GM23338 (cell line): ENCODE measurements at places on chromosomes 4 and X.
A peak's percentile ranks its signal among the peaks of the same experiment; 100 is the strongest.

DNA sequence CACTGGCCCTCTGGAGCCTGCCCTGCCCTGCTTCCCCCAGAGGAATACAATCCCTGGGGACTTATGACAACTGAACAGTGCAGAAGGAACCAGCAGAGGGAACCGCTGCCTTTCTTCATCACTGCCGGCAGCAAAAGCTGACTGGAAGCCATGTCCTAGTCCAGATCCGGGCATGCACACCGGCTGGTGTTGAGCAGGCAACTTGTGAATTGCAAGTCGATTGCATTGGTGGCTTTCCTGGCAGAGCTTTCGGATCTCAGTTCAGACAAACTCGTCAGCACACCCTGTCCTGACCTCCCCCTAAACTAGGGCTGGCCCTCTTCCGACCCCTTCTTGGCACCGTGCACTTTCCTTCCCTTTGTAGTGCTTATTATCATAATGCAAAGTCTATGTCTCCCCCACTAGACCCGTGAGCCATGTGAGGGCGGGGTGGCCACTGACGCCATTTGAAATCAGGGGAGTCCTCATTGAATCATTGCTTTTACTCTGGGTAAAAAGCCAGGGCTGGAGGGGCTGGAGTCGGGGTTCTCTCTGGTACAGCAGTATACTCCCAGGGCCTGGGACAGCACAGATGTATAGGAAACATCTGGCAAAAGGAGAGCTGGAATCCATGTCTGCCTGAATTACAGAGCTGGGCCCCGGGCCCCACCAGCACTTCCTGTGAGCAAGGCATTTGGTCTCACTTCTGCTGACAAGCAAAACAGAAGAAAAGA lies 1.8 kb downstream of the ARHGAP4 start:
- peak; percentile 41 for DNase-seq

DNA sequence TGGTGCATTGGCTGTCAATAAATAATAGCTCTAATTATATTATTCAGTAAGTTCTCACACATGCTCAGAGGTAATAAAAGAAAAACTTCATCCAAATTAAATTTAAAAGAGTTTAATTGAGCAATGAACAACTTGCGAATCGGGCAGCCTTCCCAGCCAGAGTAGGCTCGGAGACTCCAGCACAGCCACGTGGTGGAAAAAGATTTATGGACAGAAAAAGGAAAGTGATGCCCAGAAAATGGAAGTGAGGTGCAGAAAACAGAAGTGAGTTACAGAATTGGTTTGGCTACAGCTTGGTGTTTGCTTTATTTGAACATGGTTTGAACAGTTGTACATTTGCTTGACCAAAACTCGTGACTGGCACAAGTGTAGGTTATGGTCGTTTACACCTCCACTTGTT lies 13.6 kb upstream of the BOD1L1 start:
- DNase-seq, result no peak

GRCh38 chrX:154719132-154719675 lies 31.7 kb downstream of the GAB3 start:
- no peak for DNase-seq

GRCh38 chrX:20393944-20394343 lies 127.2 kb upstream of the RPS6KA3 start:
- DNase-seq, result no peak

- DNase-seq, result peak; percentile 37
Observed at GRCh38 chr4:68079928-68080327, 49.7 kb downstream of the TMPRSS11F start.

DNA sequence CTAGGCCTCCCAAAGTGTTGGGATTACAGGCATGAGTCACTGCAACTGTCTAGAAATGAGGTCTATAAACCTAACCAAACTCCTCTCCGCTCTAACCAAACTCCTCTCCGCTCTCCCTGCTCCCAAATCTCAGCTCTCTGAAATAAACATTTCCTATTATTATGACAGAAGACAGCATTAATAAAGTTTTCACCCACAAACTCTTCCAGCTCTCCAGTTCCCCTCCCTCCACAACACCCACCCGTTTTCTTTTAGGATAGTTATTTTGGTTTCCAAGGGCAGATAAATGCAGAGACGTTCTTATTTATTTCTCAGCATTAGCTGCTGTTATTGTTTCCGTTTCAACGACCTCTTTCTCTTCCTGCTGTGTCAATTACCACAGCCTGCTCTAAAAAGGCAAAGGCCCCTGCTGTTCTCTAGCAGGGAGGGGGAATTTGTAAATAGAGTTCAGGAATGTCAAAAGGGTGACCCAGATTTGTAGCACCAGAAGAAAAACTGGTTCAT lies 13.3 kb upstream of the SCD5 start:
- DNase-seq, result peak; percentile 73

DNA sequence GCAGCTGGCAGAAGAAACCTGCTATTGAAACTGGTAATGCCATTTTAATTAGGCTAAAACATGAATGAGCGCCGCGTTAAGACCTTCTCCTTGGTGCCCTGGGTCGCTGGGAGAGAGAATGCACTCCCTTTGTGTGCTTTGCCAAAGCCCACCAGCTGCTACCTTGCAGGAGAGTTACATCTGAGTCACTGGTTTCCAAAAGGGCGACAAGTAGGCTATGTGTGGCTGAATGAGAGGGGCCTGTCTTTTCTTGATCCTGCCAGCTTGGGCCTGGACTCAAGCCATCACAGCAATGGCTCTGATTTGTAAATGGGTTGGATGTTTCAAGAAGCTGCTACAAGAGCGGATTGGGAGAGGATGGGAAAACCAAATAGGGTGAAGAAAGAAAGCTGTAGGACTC lies 81.5 kb downstream of the NHS start:
- no peak for DNase-seq

DNA sequence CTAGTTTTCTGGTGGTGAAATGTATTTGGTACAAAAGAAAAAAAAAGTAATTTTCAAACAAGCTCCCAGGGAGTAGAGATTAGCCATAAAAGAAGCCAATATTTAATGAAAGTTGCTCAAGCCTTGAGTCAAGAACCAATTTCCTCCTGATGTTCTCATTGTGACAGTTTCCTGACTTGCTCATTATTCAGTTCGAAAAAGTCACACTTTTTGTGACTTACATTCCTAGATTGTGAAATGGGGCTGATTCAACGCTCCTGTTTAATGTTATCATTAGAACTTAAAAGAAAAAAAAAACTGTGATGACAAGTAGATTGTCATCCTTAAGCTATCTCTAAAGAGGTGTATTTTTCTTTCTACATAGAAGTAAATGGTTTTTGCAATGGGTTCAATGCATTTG lies 122.6 kb upstream of the BMPR1B start:
- DNase-seq, result no peak

- peak; percentile 69 for DNase-seq
Observed at GRCh38 chrX:111270339-111270738, at the start of gene CAPN6. Gene CAPN6 (minus strand): TSS chrX:111270483. CDS start chrX:111263936, 6,547 bp downstream.

- no peak for DNase-seq
Observed at GRCh38 chrX:129590596-129590995, 50.5 kb downstream of the OCRL start.

- DNase-seq, result no peak
Observed at GRCh38 chr4:87570290-87570805, 38.0 kb upstream of the DSPP start.

DNA sequence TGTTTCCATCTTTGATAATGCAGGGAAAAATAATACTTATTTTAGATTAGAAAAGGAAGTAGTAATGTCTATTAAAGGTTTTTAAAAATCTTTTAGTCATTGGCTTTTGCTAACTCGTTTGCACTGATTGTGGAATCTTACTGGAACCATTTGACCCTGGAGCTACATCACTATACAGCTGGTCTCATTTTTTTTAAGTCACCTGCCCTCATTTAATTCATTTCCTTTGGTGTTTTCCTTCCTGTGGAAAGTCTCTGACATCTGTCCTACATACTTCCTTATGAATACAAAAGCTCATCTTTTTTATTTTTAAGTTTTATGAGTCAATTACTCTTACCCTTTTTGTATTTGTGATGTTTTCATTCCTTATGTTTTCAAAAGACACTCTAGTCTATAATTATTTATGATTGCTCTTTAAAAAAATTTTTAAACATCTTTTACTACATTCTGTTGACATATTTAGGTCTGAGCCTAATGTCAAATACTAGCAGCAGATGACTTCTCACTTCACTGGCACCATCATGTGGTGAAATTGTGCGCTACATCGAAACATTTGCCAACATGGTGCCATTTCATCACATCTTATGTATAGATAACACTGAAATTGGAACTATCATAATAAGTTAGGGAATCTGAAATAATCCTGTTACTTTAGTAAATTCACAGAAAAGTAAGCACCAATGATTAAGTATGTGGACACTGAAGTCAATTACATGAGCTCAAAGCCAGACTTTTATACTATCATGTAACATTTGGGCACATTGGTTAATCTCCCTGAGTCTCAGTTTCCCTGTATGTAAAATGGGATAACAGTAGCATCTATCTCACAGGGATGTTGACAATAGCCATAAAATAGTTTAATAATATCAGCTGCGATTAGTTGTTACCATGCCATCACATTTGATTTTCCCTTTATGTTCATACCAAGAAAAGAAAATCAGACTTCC lies 9.4 kb upstream of the MMAA start:
- DNase-seq, result peak; percentile 78

DNA sequence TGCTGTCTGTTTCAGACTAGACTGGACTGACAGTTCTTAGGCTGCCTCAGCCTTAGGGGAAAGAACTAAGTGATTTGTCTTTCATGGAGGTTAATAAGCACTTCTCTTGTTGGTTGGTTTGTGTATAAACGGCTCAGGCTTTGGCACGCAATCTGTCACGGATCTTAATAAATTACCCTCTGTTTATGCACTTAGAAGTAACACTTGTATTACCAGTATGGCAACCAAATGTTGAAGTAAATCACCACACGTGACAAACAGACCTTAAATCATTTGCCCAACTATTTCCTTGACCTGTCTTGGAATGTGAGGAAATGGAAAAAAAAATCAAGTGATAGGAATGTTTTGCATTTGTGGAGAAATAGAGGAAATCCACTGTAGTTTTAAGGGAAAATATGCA lies 69.9 kb downstream of the TEX13A start:
- DNase-seq, result no peak

DNA sequence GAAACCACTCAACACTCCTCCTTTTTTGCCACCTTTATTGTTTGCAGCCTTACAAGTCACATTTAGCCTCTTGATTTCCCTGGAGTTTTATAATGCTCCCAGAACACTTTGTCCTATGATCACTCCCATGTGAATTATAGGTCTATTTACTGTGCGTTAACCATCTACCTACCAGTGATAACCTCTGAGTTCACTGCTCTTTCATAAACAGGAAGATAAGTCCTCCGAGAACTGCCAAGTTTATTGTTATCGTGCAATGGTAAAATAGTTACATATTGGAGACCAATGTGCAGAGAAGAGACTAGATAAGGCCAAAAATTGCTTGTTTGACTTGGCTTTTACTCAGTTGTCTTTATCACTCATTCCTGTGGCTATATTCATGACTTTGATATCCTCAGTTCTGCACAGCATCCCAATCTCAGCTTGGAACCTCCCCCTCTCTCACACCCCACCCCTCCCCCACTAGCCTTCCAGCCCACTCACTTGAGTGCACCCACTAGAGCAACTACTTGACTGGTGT lies 12.9 kb upstream of the NUDT9 start:
- no peak for DNase-seq

GRCh38 chr4:78311306-78311705 lies 240.3 kb upstream of the ANXA3 start:
- DNase-seq, result peak; percentile 75

DNA sequence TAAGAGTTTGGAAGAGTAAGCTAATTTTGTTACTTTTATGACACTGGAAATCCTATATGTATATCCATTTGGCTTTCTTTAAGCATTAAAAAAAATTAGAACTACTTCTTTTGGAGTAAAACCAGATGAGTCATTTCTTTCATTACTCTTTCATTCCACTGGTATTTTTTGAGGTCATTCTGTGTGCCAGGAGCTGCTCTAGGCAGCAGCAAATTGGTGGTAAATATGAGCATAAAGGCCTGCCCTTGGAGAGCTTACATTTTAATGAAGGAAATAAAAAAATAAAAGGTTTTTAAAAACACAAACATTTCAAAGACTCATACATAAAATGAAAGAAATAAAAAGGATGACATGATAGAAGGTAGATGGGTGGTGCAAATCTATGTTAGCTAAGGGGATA lies 37.4 kb downstream of the MID1 start:
- DNase-seq, result no peak

- peak; percentile 4 for DNase-seq
Observed at GRCh38 chrX:52353838-52354237, 15.0 kb upstream of the XAGE2 start.

DNA sequence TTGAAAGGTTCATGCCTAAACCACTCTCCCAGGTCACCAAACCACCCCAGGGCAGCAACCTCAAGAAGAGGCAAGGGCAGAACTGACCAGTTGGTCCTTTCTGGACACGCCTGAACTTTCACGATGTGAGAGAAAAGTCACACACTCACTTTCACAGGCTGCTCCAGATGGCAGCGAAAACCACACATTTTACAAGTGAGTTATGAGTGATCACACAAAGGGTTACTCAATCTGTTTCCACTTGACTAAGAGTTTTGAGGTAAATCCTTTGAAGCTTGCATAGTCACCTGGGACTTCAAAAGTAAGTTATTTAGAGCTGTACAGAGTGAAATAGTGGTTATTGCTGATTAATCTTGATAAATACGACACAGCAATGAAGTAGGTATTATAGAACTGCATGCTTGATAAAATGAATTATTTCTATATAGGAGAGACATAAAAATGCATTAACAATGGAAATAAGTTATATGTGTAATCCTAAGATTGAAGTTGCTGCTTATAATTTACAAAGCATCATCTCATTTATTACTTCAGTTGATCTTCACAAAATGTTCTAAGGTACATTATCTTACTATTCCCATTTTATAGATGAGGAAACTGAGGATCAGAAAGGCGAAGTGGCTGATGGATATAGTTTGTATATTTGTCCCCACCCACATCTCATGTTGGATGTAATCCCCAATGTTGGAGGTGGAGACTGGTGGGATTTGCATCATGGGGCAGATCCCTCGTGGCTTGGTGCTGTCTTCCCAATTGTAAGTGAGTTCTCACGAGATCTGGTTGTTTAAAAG lies 103.0 kb upstream of the KLF3 start:
- no peak for DNase-seq

GRCh38 chr4:78602334-78602733 lies 50.8 kb downstream of the ANXA3 start:
- no peak for DNase-seq

- DNase-seq, result no peak
Observed at GRCh38 chr4:8395504-8396296, 44.8 kb downstream of the ACOX3 start.

DNA sequence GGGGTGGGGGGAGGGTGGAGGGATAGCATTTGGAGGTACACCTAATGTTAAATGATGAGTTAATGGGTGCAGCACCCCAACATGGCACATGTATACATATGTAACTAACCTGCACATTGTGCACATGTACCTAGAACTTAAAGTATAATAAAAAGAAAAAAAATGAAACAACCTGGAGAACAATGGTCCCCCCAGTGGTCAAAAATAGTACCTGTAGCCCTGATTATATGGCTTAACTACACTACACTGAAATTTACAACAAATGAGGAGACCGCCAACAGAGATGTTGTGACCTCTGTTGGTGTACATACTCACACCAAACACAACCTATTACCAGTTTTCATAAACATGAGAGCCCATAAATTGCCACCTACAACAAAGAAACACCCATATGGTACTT lies 7.3 kb upstream of the MAGEE1 start:
- DNase-seq, result no peak

GRCh38 chr4:189463734-189464133 lies 476.9 kb upstream of the FRG1 start:
- no peak for DNase-seq
